ENCODE measurements at places on chromosomes 5 and 9.

- no peak for DNase-seq
Observed at GRCh38 chr9:93683331-93684134, 107.1 kb downstream of the PHF2 start.

DNA sequence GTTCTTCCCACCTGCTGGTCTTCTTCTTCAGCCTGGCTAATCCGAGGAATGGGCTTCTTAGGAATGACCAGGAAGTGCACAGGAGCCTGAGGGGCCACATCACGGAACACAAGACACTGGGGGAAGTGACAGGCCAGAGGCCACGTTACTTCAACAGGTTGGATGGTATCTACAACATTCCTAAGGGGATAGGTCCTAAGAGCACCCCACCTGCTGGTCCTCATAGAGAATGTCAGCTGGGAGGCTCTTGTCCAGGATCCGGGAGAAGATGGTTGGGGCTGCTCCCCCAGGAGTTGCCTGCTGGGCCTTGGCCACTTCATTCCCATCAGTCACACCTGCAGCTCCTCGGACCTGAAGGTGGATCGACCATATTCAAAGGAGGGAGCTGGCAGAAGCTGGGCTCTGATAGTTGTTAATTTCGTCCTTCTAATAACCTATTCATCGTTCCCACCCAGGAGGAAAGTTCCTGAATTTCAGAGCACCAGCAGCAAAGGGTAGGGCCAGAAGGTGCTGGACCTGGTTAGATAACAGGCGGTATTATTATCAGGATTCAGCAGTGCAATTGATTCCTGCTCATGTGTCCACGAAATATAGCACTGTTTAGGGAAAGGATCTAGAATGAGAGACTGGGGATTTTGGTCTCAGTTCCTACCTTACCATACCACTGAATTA lies 1.3 kb downstream of the HINT2 start:
- no peak for DNase-seq

GRCh38 chr5:133456933-133457402 lies 155.4 kb downstream of the FSTL4 start:
- DNase-seq = peak; percentile 40

- DNase-seq = peak; percentile 23
Observed at GRCh38 chr9:73441890-73442818, 290.5 kb downstream of the ANXA1 start.

DNA sequence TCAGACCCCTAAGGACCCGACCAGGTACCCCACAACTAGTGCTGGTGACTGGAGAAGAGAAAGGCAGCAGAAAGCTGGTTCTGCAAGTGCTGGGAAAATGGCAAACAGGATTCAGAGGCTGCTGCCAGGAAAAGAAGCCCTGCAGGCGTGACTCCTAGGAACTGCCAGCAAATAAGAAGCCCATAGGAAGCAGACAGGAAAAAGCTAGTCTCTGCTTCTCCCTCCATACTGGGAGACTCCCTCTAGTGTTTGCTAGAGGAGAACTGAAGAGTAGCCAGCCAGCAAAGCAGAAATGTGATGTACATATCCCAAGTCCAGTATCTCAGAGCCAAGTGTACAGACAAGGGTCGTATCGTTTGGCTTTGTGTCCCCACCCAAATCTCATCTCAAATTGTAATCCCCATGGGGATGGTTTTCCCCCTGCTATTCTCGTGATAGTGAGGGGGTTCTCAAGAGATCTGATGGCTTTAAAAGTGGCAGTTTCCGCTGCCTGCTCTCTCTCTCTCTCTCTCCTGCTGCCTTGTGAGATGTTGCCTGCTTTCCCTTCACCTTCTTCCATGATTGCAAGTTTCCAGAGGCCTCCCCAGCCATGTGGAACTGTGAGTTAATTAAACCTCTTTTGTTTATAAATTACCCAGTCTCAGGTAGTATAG lies 38.1 kb upstream of the TUSC1 start:
- peak; percentile 44 for DNase-seq

DNA sequence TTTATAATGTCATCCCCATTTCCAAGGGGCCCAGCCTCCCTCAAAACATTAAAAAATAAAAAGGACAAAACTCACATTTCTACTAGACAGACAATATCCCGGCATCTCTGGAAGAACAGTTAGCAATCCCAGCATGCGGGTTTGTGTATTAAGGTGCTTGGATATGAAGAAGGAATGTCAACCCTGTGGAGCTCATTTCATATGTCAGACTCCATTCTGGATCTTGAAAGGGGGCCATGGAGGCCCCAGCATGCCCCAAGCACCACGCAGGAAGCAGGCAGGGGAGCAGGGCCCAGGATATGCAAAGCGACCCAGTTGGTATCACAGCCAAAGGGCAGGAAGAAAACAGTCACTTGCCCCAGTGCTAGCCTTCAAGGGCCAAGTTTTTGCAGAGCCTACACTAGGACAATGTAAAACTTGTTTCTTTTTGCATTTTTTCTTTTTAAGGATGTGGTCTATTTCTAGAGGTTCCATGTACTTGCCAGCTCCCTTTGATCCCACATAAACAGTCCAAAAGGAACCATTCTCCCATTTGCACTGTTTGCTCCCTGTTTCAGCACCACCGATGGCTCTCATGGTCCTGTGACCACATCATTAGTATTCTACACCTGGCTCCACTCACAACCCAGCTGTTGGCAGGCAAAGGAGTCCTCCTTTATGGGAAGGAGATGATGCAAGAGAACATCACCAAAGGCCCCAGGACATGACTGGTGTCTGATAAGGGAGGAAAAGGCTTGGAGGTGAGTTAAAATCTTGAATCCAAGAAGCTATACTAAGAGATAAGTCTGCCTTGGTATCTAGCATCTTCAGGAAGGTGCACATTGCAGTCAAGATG lies 58.3 kb downstream of the FGF1 start:
- peak; percentile 40 for DNase-seq

DNA sequence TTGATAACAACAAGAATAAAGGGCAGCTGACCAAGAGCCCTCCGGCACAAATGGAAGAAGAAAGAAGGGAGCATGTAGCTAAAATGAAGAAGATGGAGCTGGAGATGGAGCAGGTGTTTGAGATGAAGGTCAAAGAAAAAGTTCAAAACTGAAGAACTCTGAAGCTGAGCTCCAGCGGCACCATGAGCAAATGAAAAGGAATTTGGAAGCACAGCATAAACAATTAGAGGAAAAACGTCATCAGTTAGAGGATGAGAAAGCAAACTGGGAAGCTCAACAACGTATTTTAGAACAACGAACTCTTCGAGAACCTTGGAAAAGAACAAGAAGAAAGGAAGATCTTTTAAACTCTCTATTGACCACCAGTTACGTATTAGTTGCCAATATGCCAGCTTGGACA lies 100.9 kb downstream of the GABBR2 start:
- DNase-seq = no peak

GRCh38 chr5:134968055-134968454 lies 348 bp downstream of the CATSPER3 start:
- peak; percentile 28 for DNase-seq

GRCh38 chr5:119079318-119079921 lies 8.5 kb downstream of the DMXL1 start:
- peak; percentile 56 for DNase-seq

- peak; percentile 77 for DNase-seq
Observed at GRCh38 chr5:42944989-42945388, 95.1 kb downstream of the ANXA2R start.

DNA sequence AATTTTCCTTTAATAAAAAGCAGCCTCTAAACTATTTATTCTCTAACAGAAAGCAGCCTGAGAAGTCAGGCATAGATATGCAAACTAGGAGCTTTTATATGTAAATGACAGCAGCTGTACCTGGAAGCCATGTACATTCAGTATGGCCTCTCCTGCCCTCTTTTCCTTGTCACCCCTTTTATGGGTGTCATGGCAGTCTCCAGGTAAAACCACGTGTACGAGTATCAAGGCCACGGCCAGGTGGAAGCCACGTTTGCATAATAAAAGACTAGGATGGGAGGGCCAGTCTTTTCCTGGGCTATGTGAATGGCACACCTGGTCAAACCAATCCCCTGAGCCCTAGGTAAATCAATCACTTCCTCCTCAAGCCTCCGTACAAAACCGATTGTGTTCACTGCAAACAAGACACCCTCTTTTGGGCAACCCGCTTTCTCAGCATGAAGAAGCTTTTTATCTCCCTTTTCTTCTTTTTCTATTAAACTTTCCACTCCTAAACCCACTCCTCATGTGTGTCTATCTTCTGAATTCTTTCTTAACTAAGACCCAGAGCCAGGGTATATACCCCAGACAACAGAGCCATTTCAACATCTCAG lies 419.5 kb upstream of the CTNND2 start:
- DNase-seq = no peak

- no peak for DNase-seq
Observed at GRCh38 chr5:58763390-58763789, 180.5 kb downstream of the RAB3C start.

GRCh38 chr9:24398466-24398865 lies 147.2 kb downstream of the IZUMO3 start:
- DNase-seq = no peak

- no peak for DNase-seq
Observed at GRCh38 chr9:18893491-18893890, 139.5 kb downstream of the SAXO1 start.

DNA sequence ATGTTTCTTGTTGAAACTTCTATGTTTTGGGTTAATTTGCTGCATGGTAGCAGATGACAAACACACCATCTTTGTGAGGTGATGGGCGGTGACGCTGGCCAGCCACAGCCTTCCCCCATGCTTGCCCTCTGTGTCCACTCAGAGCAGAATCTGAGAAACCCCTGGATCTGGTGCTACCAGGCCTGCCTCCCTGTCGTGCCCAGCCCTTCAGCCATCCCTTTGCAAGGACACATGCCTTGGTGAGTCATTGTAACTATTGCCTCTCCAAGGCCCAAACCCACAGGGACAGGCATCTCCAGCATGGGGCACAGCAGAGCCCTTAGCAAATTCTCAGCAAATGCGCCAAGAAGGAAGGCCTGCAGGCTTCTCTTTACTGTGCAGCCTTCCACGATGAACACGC lies 48.1 kb upstream of the FCN1 start:
- no peak for DNase-seq

DNA sequence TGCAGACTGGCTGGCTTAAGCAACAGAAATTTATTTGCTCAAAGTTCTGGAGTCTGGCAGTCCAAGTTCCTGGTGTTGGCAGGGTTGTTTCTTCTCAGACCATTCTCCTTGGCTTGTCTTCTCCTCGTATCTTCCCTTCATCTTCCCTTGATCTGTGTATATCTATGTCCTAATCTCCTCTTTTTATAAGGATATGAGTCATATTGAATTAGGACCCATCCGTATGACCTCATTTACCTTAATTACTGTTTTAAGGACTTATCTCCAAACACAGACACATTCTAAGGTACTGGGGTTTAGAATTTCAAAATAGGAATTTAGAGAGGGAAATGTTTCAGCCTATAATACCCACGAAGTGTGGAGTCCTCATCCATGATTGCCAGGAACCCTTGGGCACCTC lies 13.1 kb upstream of the LPAR1 start:
- DNase-seq = no peak

DNA sequence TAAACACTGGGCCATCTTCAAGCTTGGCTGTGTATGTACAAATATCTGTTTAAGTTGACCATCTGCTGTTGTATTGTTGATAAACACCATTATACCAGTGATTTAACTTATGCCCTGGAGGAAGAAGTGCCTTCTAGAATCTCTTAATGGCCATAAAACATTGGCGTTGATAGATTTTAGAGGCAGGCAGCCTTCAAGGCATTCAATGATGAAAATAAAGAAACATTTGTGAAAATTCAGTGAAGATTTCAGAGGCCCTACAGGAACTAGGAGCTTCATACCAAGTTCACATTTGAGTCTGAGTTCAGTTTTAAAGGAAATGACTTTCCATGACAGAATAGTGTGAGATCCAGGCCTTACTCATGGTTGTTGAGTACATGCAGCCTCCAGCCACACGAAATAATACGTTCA lies 52.2 kb downstream of the MAP1B start:
- DNase-seq = no peak

DNA sequence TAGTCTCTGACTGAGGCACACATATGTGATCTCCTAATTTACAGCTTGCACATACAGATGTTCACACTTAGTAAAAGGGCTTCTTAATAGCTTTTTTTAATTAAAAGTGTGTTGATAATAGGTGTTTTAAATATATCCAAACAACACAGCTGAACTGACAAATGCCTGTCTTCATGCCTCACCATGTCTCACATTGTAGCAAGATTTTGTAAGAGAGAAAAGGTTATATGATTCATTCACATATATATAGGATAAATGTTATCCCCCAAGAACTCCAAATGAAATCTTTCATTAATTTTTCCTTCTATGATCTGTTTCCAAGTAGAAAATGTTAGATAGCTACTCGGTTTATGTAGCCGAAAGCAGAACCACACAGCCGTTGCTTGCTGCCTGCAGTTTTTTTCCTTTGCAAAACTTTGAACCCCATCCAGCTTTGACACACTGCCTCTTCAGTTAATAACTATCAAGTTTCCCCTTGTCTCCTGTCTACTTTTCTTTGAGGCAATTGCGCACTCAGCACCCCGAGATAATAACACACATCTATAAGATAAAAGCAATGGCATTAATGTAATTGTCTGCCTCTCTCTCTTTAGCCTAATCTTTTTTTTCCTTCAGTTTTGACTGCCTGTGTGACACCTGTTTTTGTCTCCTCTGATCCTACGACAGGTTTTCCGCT lies 299.2 kb downstream of the BNC2 start:
- no peak for DNase-seq

DNA sequence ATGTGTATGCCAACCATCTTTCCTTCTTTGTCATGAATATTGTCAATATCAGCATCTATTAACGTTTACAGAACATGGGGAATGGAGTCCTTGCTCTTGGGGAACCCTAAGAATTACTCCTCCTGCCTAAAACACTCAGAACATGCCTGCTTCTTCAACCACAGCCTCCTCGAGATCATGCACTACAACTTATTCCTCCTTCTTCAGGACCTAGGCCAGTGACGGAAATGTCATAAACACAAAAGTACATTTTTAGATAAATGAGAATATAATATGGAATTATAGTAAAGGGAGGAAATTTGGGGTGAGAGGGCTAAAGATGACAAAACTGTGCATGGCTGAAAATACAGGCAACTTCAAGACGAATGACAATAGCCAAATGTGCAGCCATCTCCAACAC lies 3.1 kb upstream of the IFNK start:
- no peak for DNase-seq

DNA sequence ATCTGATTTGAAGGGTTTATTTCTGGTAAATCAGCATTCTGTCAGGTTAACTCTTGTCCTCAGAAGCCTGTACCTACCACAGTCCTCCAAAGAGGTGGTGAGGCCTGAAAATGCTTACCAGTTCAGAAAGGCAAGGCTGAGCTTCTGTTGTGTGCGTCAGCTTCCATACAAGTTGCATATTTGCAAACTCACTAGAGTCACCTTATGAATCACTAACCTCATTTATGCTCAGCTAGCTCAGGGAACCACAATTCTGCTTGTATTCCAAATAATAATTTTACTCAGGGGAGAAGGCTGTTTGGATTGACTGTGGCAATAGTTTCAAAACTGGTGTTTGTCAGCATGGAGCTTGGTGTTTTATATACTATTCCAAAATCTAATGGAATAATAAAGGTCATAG lies 355.1 kb upstream of the RFX3 start:
- DNase-seq = peak; percentile 92
